ENCODE measurements at places on chromosomes 12 and 14.

DNA sequence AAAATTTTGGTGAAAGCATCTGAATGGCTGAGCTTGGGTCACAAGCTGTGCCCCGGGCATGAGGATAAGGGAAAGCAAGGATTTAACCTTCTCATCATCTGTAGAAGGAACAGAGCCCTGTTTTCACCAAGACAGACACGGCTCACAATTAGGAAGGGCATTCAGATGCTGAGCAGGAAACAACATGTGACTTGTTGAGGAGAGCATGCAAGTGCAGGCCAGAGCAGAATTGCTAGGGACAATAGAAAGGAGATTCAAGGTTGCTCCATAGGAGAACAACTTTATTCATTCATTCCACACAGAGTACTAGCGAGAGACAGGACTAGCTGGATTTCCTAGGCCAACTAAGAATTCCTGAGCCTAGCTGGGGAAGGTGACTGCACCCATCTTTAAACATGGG lies 14.6 kb upstream of the RILPL1 start:
- H3K27ac ChIP-seq: no peak overlapping the region
- no peak for DNase-seq
- no peaks in the 10 kb centered on the region for H3K36me3 ChIP-seq
- no peaks in the 10 kb centered on the region for H3K27me3 ChIP-seq

DNA sequence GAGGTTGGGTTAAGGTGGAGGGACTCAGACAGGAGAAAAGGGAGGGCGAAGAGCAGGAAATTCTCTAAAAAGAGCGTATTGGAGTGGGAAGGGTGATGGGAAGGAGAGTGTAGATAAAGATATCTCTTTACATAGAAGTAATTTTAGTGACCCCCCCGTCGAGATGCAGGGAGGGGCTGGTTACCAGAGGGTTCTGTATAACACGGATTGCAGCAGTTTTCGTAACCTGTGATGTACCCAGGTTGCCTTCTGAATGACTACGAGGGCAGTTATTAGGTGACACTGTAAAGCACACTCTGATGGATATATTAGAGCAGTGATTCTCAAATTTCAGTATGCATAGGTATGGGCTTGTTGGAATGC lies 443 bp downstream of the DNAL1 start:
- no peaks in the 10 kb centered on the region for H3K4me1 ChIP-seq
- no peaks in the 10 kb centered on the region for H3K36me3 ChIP-seq
- peak overlapping the region; percentile 83 for H3K4me3 ChIP-seq
- H3K27ac ChIP-seq: peak overlapping the region; percentile 74
- no peaks in the 10 kb centered on the region for H3K27me3 ChIP-seq

GRCh38 chr12:105562199-105562971 lies 231.9 kb downstream of the C12orf75 start:
- H3K4me3 ChIP-seq: no peak overlapping the region
- H3K27me3 ChIP-seq: no peaks in the 10 kb centered on the region
- DNase-seq: peak; percentile 39
- no peaks in the 10 kb centered on the region for H3K4me1 ChIP-seq
- H3K36me3 ChIP-seq: no peaks in the 10 kb centered on the region

GRCh38 chr12:129067491-129067890 lies 214.2 kb downstream of the GLT1D1 start:
- H3K4me1 ChIP-seq: no peaks in the 10 kb centered on the region
- H3K36me3 ChIP-seq: no peaks in the 10 kb centered on the region
- H3K4me3 ChIP-seq: no peak overlapping the region
- no peak overlapping the region for H3K27ac ChIP-seq

GRCh38 chr12:112182499-112182898 lies 57.1 kb downstream of the TRAFD1 start:
- H3K4me3 ChIP-seq: no peak overlapping the region
- DNase-seq: no peak
- peak overlapping the region; percentile 34 for H3K27ac ChIP-seq
- peaks cover 14% of the 10 kb centered on the region for H3K36me3 ChIP-seq
- no peaks in the 10 kb centered on the region for H3K27me3 ChIP-seq
- H3K4me1 ChIP-seq: no peaks in the 10 kb centered on the region

DNA sequence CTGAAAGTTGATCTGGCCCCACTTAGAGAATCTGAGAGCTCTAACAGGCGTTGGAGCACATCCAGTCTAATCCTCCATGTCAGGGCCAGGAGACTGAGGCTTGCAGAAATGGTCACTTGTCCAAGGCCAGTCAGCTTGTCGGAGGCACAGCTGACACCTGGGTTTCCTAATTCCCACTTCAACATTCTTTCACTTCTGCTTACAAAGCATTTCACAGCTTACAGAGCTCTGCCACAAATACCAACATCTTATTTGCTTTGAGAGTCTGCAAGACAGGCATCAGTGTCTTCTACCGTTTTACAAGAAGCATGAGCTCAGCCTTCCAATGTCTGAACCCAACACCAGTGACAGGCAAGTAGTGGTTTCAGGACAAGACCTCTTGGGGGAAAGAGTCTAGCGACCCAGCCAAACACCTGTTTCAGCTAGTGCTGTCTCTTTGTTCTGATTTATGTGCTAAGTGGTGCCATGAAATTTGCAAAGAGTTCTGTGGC lies 31.8 kb downstream of the ISCA2 start:
- DNase-seq: no peak
- no peaks in the 10 kb centered on the region for H3K4me1 ChIP-seq
- no peaks in the 10 kb centered on the region for H3K27me3 ChIP-seq
- H3K36me3 ChIP-seq: no peaks in the 10 kb centered on the region

DNA sequence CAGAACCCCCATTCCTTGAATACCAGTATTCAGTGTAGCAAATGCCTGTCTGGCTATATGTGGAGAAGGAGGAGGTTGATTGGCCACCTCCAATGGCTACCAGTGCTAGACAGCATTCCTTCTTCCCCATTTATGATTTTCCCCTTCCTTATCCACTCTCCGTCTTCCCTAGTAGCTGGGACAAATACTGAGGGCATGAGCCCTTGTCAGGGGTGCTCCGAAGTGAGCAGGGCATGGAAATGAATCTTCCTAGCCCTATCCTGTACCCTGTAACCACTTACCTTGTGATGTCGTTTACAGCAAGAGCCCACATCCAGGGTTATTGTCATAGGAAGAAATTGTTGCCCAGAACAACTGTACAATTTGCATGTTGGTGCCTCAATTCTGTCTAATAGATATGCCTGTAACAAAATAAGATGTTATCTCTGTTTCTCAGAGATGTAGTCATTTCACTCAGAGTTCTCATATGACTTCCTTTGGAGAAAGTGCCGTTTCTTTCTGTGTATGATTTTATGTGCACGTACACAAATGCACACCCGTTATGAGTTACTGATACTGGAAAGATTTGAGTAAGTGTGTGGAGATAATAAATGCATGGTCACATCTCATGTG lies 423.7 kb downstream of the EGLN3 start:
- H3K4me1 ChIP-seq: peaks cover 9% of the 10 kb centered on the region
- H3K27ac ChIP-seq: no peak overlapping the region
- H3K27me3 ChIP-seq: no peaks in the 10 kb centered on the region
- H3K36me3 ChIP-seq: no peaks in the 10 kb centered on the region

DNA sequence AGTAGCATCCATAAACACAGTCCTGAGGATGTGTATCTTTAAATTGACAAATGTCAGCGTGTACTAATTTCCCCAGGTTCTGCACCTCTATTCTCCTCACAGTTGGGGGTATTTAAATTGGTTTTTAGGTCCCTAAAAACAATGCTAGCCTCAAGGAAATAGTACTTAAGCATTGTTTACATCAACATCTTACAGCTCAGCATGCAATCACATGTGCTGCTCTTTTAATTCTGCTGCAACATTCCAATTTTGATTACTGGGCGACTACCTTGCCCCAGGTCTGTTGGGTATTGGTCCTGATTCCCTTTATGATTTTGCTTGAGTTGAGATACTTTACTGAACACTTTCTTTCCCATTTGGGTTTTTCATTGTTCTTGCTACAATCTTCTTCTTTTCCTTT lies 616.6 kb downstream of the CCER1 start:
- H3K4me3 ChIP-seq: no peak overlapping the region
- no peak for DNase-seq
- H3K27ac ChIP-seq: no peak overlapping the region

DNA sequence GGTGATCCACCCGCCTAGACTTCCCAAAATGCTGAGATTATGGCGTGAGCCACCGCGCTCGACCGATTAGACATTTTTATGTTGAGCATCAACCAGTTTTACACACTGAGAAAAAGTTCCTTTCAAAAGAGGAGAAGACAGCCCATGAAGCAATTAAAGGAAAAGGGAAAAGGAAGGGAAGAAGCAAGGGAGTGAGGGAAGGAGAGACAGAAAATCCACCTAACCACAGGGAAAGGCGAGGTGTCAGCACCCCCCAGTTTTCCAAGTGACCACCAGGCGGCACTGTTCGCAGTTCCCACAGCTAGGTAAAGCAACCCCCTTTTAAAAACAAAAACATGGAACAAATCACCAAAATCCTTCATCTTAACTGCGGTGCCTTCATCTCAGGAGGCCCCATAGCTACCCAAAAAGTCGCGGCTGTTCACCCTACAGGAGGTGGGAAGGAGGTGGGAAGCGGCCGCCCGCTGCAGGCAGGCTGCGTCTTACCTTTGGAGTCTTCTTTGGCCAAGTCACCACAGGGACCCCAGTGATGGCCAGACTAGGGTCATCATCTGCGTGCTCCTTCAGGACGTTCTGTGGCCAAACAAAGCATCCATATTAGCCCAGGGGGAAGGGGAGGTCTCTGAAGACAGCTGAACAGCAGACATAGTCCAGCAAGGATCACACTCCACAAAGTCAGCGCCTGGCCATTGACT lies 86.6 kb downstream of the KDM2B start:
- peak; percentile 66 for DNase-seq
- H3K4me3 ChIP-seq: no peak overlapping the region
- H3K27me3 ChIP-seq: no peaks in the 10 kb centered on the region

DNA sequence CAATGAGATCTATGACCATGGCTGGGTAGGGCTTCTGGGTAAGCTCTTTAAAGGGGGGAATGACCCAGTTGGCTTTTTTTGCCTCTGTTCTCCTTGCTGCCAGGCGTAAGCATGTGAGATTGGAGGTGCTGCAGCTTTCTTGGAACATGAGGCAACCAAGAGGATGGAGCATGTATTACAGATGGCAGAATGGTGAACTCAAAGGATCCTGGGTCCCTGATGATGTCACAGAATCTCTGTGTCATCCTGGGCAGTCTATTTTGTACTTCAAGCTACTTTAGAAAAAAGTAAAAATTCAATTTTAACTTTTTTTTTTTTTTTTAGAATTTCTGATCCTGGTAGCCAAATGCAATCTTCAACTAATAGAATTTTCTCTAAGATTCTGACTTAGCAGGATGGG lies 8.0 kb downstream of the KRT82 start:
- no peaks in the 10 kb centered on the region for H3K36me3 ChIP-seq
- no peaks in the 10 kb centered on the region for H3K27me3 ChIP-seq
- H3K27ac ChIP-seq: no peak overlapping the region
- H3K4me1 ChIP-seq: peaks cover 5% of the 10 kb centered on the region

GRCh38 chr12:14273913-14274311 lies 91.6 kb upstream of the ATF7IP start:
- no peaks in the 10 kb centered on the region for H3K36me3 ChIP-seq
- no peak for DNase-seq
- H3K27ac ChIP-seq: peak overlapping the region; percentile 53
- H3K4me1 ChIP-seq: peaks cover 10% of the 10 kb centered on the region
- H3K27me3 ChIP-seq: no peaks in the 10 kb centered on the region

Measured in A673 (cell line).